NCI-H1694 (cell line): ENCODE measurements at places on chromosomes 4 and X.

DNA sequence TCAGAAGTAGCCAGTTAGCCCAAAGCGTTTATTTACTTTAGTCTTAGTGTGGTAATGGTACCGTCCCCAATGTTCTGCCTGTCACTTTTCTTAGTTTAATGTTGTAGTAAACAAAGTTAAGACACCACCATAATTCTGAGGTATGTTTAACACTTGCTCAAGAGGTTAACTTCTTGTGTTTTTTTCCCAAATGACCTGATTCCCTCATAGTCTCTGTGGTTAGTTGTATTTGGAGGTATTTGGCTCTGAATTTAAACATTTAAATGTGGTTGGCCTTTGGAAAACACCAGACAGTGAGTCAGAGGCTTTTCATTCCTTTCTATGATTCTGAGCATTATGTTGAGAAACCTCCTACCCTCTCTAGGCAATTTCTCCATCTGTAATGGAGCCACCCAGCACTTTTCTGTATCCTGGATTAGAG lies 47.9 kb downstream of the CXCL1 start:
- no peak for DNase-seq

DNA sequence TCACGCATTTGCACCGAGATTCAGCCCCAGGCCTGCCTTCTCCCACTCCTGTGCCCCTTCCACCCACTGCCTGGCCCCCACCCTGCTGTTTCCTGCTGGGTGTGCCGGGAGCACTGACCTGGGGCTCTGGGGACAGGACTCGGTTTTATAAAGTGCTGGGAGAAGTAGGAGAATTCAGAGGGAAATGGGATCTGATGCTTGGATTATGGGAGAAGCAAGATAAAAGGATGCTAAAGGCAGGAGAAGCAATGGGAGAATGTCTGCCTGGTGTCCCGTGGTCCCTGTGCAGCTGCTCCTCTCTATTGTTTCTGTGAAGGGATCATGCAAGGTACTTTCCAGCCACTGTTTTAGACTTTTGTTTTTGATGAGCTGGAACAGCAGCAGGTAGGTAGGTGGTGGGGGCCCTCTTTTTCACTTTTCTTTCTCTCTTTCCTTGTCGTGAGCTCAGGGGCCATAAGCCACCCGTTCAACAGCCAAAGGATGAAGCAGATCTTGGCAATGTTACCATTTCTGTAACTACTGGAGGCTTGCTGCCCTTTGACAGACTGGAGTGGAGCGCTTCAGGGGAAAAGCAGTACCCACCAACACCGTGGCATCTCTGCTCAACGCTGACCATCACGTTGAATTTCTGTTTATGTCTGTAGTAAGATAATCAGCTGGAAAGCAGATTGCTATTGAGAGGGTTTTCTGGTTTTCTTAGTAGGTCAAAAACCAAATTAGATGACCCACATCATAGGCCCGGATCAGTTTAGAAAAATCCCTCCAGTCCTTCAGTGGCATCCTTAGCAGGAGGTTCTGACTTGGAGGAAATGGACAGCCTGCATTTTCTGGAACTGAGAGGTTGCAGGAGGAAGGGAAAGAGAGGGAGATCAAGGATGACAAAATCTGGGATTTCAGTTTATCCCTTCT lies 63.8 kb upstream of the ENPP6 start:
- DNase-seq, result no peak

GRCh38 chr4:109702950-109703663 lies at the start of gene CASP6:
CASP6 (minus strand) TSS chr4:109703445; CDS start chr4:109703395, 50 bp downstream.
- peak; percentile 2 for DNase-seq

DNA sequence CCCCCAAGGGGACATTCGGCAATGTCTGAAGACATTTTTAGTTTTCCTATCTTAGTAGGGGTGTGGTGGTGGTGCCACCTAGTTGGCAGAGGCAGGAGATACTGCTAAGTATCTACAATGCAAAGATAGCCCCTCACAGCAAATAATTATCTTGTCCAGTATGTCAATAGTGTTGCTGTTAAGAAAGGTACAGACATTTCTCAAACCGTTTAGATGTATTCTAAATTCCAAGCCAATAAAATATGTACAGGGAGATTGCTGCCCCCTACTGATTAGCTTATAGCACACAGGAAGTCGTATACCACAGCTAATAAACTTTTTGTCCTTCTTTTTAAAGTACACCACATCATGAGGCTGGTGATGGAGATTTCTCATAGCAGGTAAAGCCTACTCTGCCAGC lies 260.5 kb downstream of the TMA16 start:
- no peak for DNase-seq

GRCh38 chrX:136271300-136271699 lies 20.1 kb upstream of the MAP7D3 start:
- DNase-seq, result no peak

GRCh38 chr4:126267689-126268088 lies 952.9 kb downstream of the FAT4 start:
- DNase-seq, result no peak

GRCh38 chr4:124658795-124659194 lies 53.7 kb downstream of the ANKRD50 start:
- DNase-seq, result no peak

DNA sequence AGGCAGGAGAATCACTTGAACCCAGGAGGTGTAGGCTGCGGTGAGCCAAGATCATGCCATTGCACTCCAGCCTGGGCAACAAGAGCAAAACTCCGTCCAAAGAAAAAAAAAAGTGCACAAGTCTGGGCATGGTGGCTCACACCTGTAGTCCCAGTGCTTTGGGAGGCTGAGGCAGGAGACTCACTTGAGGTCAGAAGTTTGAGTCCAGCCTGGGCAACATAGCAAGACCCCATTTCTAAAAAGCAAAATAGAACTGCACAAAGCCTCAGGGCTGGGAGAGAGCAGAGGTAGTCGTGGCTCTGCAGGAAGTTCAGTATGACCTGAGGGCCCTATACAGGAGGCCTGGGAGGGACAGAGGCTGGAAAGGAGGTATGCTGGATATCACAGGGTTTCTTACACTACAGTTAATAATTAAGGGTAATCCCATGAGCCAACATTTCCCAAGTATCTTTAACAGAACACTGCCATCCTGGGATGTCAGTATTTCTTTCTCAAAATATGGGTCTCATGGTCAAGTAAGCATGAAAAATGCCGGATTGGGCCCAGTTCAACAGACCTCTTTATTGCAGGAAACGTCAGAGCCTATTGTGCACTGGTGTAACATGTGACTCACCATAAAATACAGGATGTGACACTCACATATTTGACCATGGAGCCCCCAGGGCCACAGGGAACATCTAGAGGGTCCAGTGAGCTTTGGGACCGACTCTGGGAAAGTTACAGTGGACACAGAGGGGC lies 37.8 kb downstream of the ACSL1 start:
- no peak for DNase-seq

DNA sequence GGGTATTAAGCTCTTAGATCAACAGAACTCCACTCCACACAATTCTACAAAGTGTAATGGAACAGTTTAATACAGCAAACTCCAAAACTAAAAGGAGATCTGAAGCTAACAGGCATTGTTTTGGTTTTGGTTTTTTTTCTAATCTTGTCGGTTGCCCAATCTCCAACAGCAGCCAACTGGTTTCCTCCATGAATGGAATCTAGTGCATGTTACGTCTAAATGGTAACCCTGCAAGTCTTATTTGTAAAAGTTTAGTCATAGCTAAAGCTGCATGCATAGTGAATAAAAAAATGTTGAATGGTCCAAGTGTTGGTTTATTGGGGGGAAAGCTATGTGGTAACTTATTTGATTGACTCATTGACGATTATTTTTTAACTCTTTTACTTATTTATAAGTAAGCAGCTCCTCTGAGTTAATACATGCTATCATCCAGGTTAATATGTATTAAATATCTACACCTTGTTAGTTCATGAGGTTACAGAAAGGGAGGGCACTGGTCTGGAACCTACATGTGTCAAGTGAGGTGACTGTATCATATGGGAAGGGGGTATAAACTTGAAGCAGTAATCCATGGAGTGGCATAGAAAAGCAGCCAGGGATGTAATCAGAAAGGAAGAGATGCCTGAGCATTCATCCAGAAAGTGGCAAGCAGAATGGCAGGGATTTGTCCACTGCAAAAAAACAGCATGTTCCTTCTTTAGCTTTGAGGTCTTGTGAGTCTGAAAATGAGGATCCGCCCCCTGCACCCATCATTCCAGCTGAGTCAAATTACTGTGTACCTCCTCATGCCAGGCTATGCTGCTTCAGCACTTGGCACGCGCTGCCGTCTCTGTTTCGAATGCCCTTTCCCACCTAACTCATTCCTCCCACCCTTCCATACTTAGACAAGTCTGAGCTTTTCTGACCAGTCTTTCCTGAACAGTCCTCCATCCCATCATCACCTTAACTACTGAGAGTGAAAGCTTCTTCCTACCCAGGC lies 81.7 kb downstream of the PDGFC start:
- no peak for DNase-seq

GRCh38 chr4:98113012-98113411 lies 30.3 kb downstream of the STPG2 start:
- peak; percentile 24 for DNase-seq

DNA sequence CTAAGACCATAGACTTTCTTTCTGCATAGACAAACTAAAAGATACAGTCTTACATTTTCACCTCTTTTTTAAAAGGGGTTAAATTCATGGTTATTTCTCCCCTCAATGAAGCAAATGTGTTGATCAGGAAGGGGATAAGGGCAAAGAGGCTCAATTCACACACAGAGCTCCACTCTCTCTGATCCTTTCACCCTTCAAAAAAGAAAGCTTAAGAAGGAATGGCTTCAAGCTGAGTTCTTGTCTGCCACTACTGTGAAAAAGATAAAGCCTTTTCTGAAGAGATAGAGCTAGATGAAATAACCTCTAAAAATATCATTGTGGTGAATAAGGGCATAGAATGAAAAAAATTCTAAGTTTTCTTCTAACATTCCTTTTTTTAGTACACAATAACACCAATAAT lies 28.3 kb downstream of the SEPSECS start:
- no peak for DNase-seq

DNA sequence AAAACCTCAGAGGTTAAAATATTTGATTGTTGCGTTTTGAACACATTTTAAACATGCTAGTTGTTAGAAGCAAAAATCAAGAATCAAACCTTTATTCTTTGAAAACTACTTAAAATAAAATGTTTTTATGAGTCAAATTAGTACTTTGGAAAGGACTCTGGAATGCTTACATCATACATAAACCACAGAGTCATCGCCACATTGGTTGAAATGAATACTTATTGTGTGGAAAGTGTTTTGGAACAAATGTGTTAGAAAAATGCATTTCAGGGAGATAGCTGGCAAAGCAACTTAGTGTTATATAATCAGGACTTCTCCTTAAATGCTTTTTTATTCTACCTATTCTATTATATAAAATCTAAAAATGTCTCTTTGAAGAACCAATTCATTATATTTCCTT lies 49.4 kb upstream of the CAMK2D start:
- no peak for DNase-seq

DNA sequence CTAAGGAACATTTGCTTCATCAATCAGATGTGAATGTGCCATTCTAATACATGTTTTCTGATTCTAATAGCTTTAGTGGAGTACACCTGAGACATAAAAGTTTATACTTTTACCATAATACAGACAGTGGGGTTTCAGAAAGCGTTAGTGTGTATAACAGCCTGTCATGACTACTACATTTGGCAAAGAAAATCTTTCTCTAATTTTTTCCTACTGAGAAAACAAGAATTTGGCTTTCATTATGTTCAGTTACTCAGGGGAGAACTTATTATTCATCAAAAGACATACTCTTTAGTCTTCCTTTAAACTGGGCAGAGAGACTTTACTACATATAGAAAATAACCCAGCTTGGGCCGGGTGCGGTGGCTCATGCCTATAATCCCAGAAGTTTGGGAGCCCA lies 104.9 kb downstream of the PCDH18 start:
- no peak for DNase-seq

GRCh38 chrX:348461-349117 lies 30.0 kb upstream of the GTPBP6 start:
- no peak for DNase-seq

- no peak for DNase-seq
Measured at GRCh38 chrX:19852014-19853005, 35.1 kb downstream of the SH3KBP1 start.

- no peak for DNase-seq
Measured at GRCh38 chrX:45952030-45952429, 593.2 kb downstream of the ZNF674 start.

DNA sequence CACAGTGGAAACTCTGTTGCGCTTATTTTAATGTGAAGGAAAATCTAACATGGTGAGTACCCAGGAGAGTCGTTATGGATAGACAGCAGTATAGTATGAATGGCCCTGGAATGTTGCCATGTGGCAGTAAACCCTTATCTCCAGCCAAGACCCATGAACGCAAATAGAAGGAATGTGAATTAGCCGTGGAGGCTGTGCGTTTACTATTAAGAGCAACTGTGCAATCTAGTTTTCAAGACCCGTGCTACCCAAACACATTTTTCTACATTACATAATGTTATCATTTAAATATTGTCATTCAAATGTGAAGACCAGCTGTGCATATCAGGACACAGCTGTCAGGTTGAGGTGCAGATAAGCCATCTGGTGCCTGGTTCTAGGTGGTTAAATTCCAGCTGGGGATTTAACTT lies 13.3 kb upstream of the AGA start:
- no peak for DNase-seq

DNA sequence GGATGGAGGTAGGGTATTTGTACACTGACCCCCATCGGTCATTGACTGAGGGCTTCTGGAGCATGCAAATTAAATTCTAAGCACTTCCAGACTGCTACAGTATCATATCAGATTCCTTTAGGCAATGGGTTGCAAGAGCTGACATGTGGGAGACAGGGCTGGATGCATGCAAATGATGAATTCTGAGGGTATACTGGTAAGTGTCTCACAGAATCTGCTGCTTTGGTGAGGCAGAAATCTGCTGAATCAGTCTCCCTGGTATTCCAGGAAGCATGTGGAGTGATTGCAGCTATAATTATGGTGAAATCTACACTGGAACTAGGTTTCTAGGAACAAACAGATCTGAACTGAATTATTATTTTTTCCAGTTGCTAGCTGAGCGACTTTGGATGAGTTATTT lies 684.9 kb upstream of the MAGEB2 start:
- no peak for DNase-seq

GRCh38 chr4:7134737-7135388 lies 57.5 kb upstream of the SORCS2 start:
- no peak for DNase-seq

- DNase-seq, result no peak
Measured at GRCh38 chr4:149280806-149281205, 534.8 kb downstream of the IQCM start.

GRCh38 chr4:182808673-182809416 lies 108.3 kb downstream of the DCTD start:
- DNase-seq, result no peak

GRCh38 chr4:119025420-119025819 lies 110.2 kb upstream of the MYOZ2 start:
- no peak for DNase-seq

DNA sequence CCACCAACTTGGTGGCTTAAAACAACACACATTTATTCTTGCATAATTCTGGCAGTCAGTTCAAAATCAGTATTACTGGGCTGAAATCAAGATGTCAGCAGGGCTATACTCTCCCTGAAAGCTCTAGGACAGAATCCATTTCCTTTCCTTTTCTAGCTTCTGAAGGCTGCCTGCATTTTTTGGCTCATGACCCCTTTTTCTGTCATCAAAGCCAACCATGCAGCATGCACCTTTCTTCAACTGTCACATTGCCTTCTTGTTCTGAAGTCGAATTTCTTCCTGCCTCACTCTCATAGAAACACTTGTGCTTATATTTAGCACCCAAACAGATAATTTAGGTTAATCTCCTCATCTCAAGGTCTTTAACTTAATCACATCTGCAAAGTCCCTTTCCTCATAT lies 79.8 kb upstream of the PPP1R2C start:
- no peak for DNase-seq

- DNase-seq, result no peak
Measured at GRCh38 chr4:73964862-73965611, 16.8 kb downstream of the PF4 start.
